Activated naive CD4-positive, alpha-beta T cell treated with anti-CD3 and anti-CD28 coated beads for 36 hours (primary cell): ENCODE measurements at places on chromosomes 4 and X. TPM values are rescaled to one million over a fixed set of nuclear protein-coding genes. Genes with fewer than 3 reads are reported as not detected.

The NDNF gene
- not detected for total RNA-seq

The GPR119 gene
- not detected for total RNA-seq

The NXF2B gene
- not detected for total RNA-seq

The VCX3B gene
- not detected for total RNA-seq

The SMIM9 gene
- not detected for total RNA-seq

The NPNT gene
- total RNA-seq, result not detected

The TXK gene
- 28.6 TPM for total RNA-seq

The HADH gene
- 57.6 TPM for total RNA-seq

The FOXR2 gene
- not detected for total RNA-seq

The TAB3 gene
- total RNA-seq, result 15.7 TPM

The CDKL2 gene
- total RNA-seq, result 0.79 TPM

The TMPRSS11A gene
- total RNA-seq, result not detected

The HNRNPD gene
- 340 TPM for total RNA-seq

The SMR3B gene
- not detected for total RNA-seq

The TMEM131L gene
- total RNA-seq, result 37.6 TPM

The PLXNB3 gene
- 0.05 TPM for total RNA-seq

The CRMP1 gene
- total RNA-seq, result not detected

The EDA2R gene
- 5.8 TPM for total RNA-seq

The XAGE2 gene
- not detected for total RNA-seq

The GJB1 gene
- total RNA-seq, result not detected

The FAM149A gene
- 0.36 TPM for total RNA-seq

The CENPE gene
- 38.1 TPM for total RNA-seq

The TRIM61 gene
- 0.84 TPM for total RNA-seq

The TCEAL6 gene
- not detected for total RNA-seq

The HTRA3 gene
- total RNA-seq, result not detected

The TDO2 gene
- total RNA-seq, result not detected

The TEX13D gene
- total RNA-seq, result not detected

The CSAG3 gene
- total RNA-seq, result 0.26 TPM

The RASSF6 gene
- total RNA-seq, result not detected

The EMCN gene
- total RNA-seq, result not detected

The PNCK gene
- 0.26 TPM for total RNA-seq

The RNF150 gene
- not detected for total RNA-seq

The SLC38A5 gene
- total RNA-seq, result 45.8 TPM

The NCAPG gene
- 78.4 TPM for total RNA-seq

The ANOS1 gene
- not detected for total RNA-seq

The SMIM43 gene
- not detected for total RNA-seq

The EGF gene
- total RNA-seq, result not detected

The HTR2C gene
- not detected for total RNA-seq

The STPG2 gene
- total RNA-seq, result not detected

The UBQLN2 gene
- total RNA-seq, result 67.3 TPM

The FAAH2 gene
- 9.6 TPM for total RNA-seq

The ALAS2 gene
- total RNA-seq, result not detected

The HELQ gene
- 10.9 TPM for total RNA-seq

The CXorf51B gene
- total RNA-seq, result not detected

The FAM47A gene
- total RNA-seq, result not detected

The DRD5 gene
- not detected for total RNA-seq

The ITM2A gene
- 99.5 TPM for total RNA-seq

The USO1 gene
- total RNA-seq, result 42.1 TPM

The TMEM31 gene
- 0.31 TPM for total RNA-seq

The GYPA gene
- total RNA-seq, result not detected

The RHOXF1 gene
- total RNA-seq, result not detected

The MSX1 gene
- total RNA-seq, result not detected

The TMSB15C gene
- total RNA-seq, result 2.1 TPM

The BANK1 gene
- 0.17 TPM for total RNA-seq

The BTK gene
- 0.38 TPM for total RNA-seq

The CLDN22 gene
- total RNA-seq, result not detected

The GC gene
- total RNA-seq, result not detected
